ENCODE measurements at places on chromosomes 16 and 17.

DNA sequence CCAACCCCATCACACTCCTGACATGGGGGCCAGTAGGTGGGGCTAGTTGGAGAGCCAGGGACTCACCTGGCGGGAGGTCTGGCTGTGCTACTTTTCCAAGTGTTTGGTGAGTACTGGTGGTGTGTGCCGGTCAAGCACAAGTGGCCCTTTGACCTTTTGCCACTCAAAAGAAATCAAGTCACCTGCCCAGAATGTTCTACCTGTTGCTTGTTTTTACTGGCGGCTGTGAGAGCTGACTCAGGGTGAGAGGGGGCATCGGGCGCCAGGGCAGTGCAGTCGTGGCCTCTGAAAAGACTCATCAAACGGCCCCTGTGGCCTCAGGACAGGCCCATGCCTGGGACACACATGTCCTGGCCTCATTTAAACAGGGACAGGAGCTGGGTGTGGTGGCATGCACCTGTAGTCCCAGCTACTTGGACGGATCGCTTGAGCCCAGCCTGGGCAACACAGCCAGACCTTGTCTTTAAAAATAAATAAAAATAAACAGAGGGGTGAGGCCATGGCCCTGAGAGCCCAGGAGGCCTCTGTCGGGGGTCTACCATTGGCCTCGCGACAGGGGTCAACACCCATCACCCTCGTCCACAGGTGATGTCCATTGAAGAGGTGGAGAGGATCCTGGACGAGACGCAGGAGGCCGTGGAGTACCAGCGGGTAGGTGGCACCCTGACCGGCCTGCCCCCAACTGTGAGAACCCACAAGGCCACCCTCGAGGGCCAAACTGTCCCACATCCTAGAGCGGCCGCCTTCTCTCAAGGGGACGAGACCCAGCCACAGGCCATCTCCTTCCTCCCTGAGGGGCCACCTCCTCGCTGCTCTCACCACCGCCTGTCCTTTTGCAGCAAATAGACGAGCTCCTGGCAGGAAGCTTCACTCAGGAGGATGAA lies 5.0 kb downstream of the CHMP6 start:
- no peak for DNase-seq

- peak; percentile 43 for DNase-seq
These were observed 143.7 kb upstream of the CDH5 start for GRCh38 chr16:66222756-66223155.

DNA sequence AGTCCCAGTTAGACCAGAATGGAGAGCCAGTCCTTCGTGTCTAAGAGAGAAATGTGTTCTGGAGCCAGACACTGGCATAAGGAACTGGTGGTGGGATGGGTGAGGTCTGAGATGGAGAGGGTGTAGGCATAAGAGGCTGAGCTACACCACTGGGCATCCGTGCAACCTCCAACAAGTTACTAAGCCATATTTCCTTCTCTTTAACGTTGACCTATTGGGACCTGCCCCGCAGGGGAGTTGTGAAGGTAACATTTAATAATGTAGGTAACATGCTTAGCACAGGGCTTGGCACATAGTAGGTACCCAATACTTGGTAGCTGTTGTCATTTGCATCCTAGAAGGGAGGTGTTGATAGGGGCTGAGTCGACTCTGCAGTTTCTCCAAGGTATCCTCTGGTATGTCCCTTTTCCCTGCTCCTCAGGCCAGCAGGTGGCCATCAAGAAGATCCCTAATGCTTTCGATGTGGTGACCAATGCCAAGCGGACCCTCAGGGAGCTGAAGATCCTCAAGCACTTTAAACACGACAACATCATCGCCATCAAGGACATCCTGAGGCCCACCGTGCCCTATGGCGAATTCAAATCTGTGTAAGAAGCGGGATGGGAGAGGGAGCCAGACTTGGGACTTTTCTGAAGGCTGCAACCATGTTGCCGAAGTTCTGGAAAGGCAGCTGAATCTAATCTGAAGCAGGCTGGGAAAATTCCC lies 1.2 kb downstream of the MAPK7 start:
- DNase-seq = no peak

- DNase-seq = no peak
These were observed 9.3 kb downstream of the PRSS27 start for GRCh38 chr16:2710711-2711231.

- DNase-seq = no peak
These were observed 2.4 kb upstream of the TTLL6 start for GRCh38 chr17:48819466-48819865.

DNA sequence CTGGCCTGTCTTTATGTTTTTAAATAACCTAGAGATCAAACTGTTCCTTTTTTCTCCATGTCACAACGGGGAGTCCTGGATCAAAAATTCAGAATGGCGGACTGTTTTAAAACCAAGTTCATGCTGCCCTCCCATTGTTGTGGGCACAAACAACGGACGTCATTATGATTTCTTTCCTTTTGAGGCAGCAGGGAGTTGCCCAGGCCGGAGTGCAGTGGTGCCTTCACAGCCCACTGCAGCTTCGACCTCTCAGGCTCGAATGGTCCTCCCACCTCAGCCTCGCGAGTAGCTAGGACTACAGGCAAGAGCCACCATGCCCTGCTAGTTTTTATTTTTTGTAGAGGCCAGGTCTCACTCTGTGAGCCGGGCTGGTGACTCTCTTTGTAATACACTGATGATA lies 26.5 kb downstream of the NDE1 start:
- DNase-seq = no peak

DNA sequence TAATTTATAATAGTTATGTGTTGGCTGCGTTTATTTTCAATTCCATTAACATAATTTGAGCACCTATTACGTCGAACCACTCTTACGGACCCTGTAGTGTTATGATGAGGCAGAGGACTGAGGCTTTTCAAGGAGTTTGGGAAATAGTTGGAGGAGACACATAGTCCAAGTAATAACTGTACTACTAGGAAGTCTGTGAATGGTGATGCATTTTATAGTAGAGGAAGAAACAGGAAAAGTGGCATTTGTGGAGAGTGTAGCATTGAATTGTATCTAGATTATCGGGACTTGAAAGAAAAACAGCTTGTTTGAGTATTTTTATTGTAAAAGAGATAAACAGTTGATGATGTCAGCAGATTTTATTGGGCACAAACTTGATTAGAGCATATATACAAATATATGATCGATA lies 1.7 kb downstream of the NFATC3 start:
- peak; percentile 53 for DNase-seq

- DNase-seq = no peak
These were observed 14.8 kb downstream of the CCDC42 start for GRCh38 chr17:8729860-8730259.

GRCh38 chr16:59154295-59154694 lies 420.2 kb upstream of the GOT2 start:
- no peak for DNase-seq

GRCh38 chr16:86215233-86215978 lies 294.9 kb upstream of the FOXF1 start:
- DNase-seq = no peak

GRCh38 chr17:36939052-36939801 lies 2.0 kb downstream of the LHX1 start:
- no peak for DNase-seq

Data from GM23248 (cell line).